Colonic mucosa (tissue), 4 donors: ENCODE measurements at places on chromosomes 3 and 15. TPM values are rescaled to one million over a fixed set of nuclear protein-coding genes. Genes with fewer than 3 reads are reported as not detected.

Gene MESP2
- total RNA-seq: 0.45 TPM

Gene RETNLB
- 97.9 TPM for total RNA-seq

Gene RAB7A
- total RNA-seq: 221 TPM

Gene PPIP5K1
- 116 TPM for total RNA-seq

Gene EAF1
- 28.0 TPM for total RNA-seq

DNA sequence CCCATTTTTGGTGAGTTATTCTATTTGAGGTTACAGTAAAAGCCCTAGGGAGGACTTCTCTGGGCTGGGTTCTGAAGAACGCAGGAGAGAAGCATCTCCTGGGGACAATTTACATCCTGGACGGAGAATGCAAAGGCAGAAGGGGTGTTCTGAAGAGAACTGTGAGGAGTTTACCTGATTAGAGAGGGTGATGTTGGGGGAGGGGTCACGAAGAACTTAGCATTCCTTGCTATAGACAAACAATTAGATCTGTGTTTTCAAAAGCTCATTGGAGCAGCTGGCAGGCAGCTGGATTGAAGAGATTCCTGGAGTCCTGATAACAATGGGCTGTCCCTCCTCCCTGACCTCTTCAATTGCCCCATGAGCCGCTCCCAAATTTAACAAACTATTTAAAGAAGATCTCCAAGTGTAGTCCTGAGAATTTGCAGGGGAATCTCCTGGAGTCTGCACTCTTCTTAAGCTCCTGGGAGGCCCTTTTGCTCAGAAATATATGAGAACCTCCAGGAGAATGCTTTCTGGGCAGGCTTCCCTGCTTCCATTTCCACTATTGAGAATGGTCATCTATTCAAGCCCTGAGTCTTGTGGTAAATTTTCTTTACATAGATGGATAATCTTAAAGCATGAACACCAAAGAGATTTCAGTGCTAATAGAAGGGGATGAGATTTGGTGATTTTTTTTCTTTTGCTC is 55.3 kb downstream of the ARHGAP31 start:
- H3K4me3 ChIP-seq: no peak overlapping the region
- no peaks in the 10 kb centered on the region for H3K27me3 ChIP-seq
- peaks cover 3% of the 10 kb centered on the region for H3K4me1 ChIP-seq
- H3K27ac ChIP-seq: no peak overlapping the region

- no peaks in the 10 kb centered on the region for H3K27me3 ChIP-seq
- H3K27ac ChIP-seq: no peak overlapping the region
- no peak overlapping the region for H3K4me3 ChIP-seq
- no peaks in the 10 kb centered on the region for H3K36me3 ChIP-seq
- no peaks in the 10 kb centered on the region for H3K4me1 ChIP-seq
- no peak for DNase-seq
These were observed 310.8 kb downstream of the SHQ1 start for GRCh38 chr3:72537448-72537847.

- DNase-seq: no peak
- no peak overlapping the region for H3K27ac ChIP-seq
- no peaks in the 10 kb centered on the region for H3K36me3 ChIP-seq
- H3K4me3 ChIP-seq: no peak overlapping the region
These were observed 50.3 kb downstream of the ATP10A start for GRCh38 chr15:25812845-25813244.

GRCh38 chr15:77714555-77714954 is 81.8 kb upstream of the LINGO1 start:
- no peak overlapping the region for H3K27ac ChIP-seq
- no peaks in the 10 kb centered on the region for H3K36me3 ChIP-seq
- H3K4me3 ChIP-seq: no peak overlapping the region
- no peaks in the 10 kb centered on the region for H3K4me1 ChIP-seq
- no peak for DNase-seq

DNA sequence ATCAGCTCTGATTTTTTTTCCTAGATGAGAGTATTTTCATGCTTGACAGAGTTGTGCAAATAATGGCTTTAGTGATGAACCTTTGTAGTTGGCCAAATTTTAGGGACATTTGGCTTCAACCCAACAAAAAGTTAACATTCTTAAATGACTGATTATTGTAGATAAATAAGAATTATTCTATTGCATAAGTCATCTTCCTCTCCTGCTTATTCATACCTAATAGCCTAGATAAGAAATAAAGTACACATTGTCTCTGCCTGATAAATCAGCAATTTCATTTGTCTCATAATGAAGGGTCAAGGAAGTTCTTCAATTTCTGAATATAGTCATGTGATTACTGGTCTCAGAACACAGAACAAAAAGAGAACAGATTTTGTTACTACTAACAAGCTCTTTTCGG is 428.9 kb upstream of the IL12A start:
- H3K27ac ChIP-seq: no peak overlapping the region
- no peaks in the 10 kb centered on the region for H3K27me3 ChIP-seq
- no peak for DNase-seq
- H3K4me3 ChIP-seq: no peak overlapping the region

- H3K4me1 ChIP-seq: peaks cover 6% of the 10 kb centered on the region
- no peak overlapping the region for H3K4me3 ChIP-seq
- no peaks in the 10 kb centered on the region for H3K36me3 ChIP-seq
- no peak overlapping the region for H3K27ac ChIP-seq
- H3K27me3 ChIP-seq: no peaks in the 10 kb centered on the region
These were observed 3.1 kb downstream of the MYO1E start for GRCh38 chr15:59369597-59369996.

- no peaks in the 10 kb centered on the region for H3K36me3 ChIP-seq
- no peak for DNase-seq
- no peaks in the 10 kb centered on the region for H3K27me3 ChIP-seq
- H3K4me1 ChIP-seq: no peaks in the 10 kb centered on the region
- H3K27ac ChIP-seq: peak overlapping the region; percentile 51
These were observed 36.9 kb downstream of the SH3BP5 start for GRCh38 chr3:15295506-15295905.

- no peaks in the 10 kb centered on the region for H3K4me1 ChIP-seq
- peak; percentile 51 for DNase-seq
- H3K27ac ChIP-seq: no peak overlapping the region
- no peaks in the 10 kb centered on the region for H3K36me3 ChIP-seq
- no peaks in the 10 kb centered on the region for H3K27me3 ChIP-seq
- peak overlapping the region; percentile 12 for H3K4me3 ChIP-seq
These were observed 156.7 kb downstream of the KLF13 start for GRCh38 chr15:31483053-31483985.

- DNase-seq: no peak
- no peaks in the 10 kb centered on the region for H3K4me1 ChIP-seq
These were observed 494.1 kb downstream of the ZNF385D start for GRCh38 chr3:21256932-21257331.

GRCh38 chr15:73691396-73691795 is 7.2 kb downstream of the CD276 start:
- H3K36me3 ChIP-seq: no peaks in the 10 kb centered on the region
- peak; percentile 66 for DNase-seq
- no peak overlapping the region for H3K27ac ChIP-seq
- no peak overlapping the region for H3K4me3 ChIP-seq
- no peaks in the 10 kb centered on the region for H3K4me1 ChIP-seq

DNA sequence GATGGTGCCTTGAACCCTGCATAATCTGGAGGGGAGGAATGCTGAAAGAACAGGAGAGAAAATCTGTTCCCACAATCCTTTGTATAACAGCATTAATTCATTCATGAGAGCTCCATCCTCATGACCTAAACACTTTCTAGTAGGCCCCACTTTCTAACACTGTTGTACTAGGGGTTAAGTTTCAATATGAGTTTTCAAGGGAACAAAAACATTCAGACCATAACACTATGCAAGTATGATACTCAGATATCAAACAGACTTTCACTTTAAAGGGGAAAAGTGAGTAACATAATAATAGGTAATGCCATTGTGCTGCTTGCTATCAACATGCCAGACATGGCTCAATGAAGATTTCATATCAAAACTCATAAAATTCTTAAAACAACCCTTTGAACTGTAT is 32.4 kb upstream of the PLSCR2 start:
- no peaks in the 10 kb centered on the region for H3K27me3 ChIP-seq
- H3K36me3 ChIP-seq: no peaks in the 10 kb centered on the region
- peaks cover 6% of the 10 kb centered on the region for H3K4me1 ChIP-seq
- no peak overlapping the region for H3K27ac ChIP-seq
- DNase-seq: no peak

GRCh38 chr3:141052201-141053069 is 1.3 kb downstream of the SPSB4 start:
- DNase-seq: no peak
- H3K27ac ChIP-seq: no peak overlapping the region
- no peak overlapping the region for H3K4me3 ChIP-seq
- peaks cover 31% of the 10 kb centered on the region for H3K27me3 ChIP-seq
